ENCODE measurements at places on chromosomes 3 and 15. TPM values are rescaled to one million over a fixed set of nuclear protein-coding genes. Genes with fewer than 3 reads are reported as not detected.

The LEKR1 gene
- total RNA-seq: 1.7 TPM

The XCR1 gene
- 0.21 TPM for total RNA-seq

The SNTN gene
- total RNA-seq: not detected

The SKOR1 gene
- 2.0 TPM for total RNA-seq

The MYL3 gene
- total RNA-seq: not detected

The PIF1 gene
- total RNA-seq: 6.2 TPM

The AHSG gene
- not detected for total RNA-seq

The VWA5B2 gene
- total RNA-seq: 0.23 TPM

The MKRN2OS gene
- total RNA-seq: not detected

The NEK10 gene
- 0.68 TPM for total RNA-seq

The MORC1 gene
- not detected for total RNA-seq

Measured in natural killer cell (primary cell).